ENCODE measurements at places on chromosomes 2 and 18. TPM values are rescaled to one million over a fixed set of nuclear protein-coding genes. Genes with fewer than 3 reads are reported as not detected.

RAB6C gene
- total RNA-seq: not detected

ERLEC1 gene
- total RNA-seq: 62.2 TPM

CD226 gene
- 0.08 TPM for total RNA-seq

DYSF gene
- 0.55 TPM for total RNA-seq

AP1S3 gene
- 26.3 TPM for total RNA-seq

PECR gene
- 14.7 TPM for total RNA-seq

NEU2 gene
- not detected for total RNA-seq

UGT1A3 gene
- total RNA-seq: not detected

HOXD12 gene
- not detected for total RNA-seq

ZNF892 gene
- total RNA-seq: 0.43 TPM

GPR45 gene
- total RNA-seq: not detected

RIT2 gene
- not detected for total RNA-seq

LAMA3 gene
- 51.4 TPM for total RNA-seq

MTERF4 gene
- 22.7 TPM for total RNA-seq

MGAT4A gene
- total RNA-seq: 1.8 TPM

PLCL1 gene
- total RNA-seq: not detected

DCDC2C gene
- not detected for total RNA-seq

CFAP210 gene
- 0.50 TPM for total RNA-seq

CCDC150 gene
- total RNA-seq: 4.8 TPM

C18orf54 gene
- total RNA-seq: 2.7 TPM

SMAD7 gene
- total RNA-seq: 23.3 TPM

ALKAL2 gene
- total RNA-seq: not detected

Measured in A549 treated with GW870086 at 1 μM for 4 hours (cell line).